ENCODE measurements at places on chromosomes 5 and 9.

DNA sequence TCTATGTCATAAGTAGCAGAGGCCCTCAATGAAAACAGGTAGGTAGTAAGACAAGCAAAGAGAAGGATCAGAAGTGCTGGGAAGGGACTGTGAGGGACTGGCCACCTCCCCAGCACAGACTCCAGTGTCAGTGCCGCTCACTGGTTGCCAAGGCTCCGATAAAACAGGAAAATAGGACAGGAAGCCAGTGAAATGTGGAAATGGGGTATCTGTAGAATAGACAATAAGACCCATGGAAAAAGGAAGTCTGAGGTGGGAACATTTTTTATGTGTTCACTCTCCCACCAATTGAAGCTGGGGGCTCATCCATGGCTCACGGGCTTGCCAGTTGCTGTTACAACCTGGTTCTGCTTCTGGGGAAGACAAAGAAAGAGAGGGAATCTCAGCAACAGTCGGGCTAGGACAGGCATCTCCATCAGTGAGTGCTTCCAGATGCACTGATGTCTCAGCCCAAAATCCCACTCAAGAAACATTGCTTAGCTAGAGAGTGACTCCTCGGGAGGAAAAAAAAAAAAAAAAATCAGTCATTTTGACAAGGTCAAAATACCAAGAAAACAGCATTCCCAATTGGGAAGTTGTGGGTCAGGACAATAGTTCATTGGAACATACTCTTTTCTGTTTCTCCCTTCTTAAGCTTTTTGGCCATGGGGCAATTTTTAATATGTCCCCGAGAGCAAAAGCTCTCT is 27.6 kb upstream of the NFIB start:
- H3K4me3 ChIP-seq, result no peak overlapping the region
- peaks cover 2% of the 10 kb centered on the region for H3K36me3 ChIP-seq
- H3K27me3 ChIP-seq, result peaks cover 32% of the 10 kb centered on the region
- H3K4me1 ChIP-seq, result no peaks in the 10 kb centered on the region
- no peak overlapping the region for H3K27ac ChIP-seq
- DNase-seq, result no peak

DNA sequence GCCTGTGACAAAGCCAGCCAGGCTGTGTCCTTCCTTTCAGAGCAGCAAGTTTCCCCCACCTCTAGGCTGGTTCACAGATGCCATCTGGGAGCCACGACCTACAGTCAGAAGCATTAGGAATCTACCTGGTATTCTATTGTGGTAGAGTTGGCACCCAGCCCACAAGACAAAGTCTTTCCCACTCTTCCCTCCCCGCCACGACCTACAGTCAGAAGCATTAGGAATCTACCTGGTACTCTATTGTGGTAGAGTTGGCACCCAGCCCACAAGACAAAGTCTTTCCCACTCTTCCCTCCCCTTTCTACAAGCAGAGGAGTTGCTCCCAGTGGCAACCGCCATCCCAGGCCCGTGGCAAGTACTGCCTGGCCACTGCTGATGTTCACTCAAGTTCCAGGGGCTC is 157.8 kb upstream of the TNC start:
- no peak overlapping the region for H3K4me3 ChIP-seq
- DNase-seq, result no peak
- peaks cover 24% of the 10 kb centered on the region for H3K27me3 ChIP-seq
- no peaks in the 10 kb centered on the region for H3K36me3 ChIP-seq

GRCh38 chr9:26034786-26035185 is 356.5 kb upstream of the TUSC1 start:
- no peak for DNase-seq
- no peaks in the 10 kb centered on the region for H3K36me3 ChIP-seq
- no peaks in the 10 kb centered on the region for H3K4me1 ChIP-seq
- no peak overlapping the region for H3K4me3 ChIP-seq
- no peaks in the 10 kb centered on the region for H3K27me3 ChIP-seq

DNA sequence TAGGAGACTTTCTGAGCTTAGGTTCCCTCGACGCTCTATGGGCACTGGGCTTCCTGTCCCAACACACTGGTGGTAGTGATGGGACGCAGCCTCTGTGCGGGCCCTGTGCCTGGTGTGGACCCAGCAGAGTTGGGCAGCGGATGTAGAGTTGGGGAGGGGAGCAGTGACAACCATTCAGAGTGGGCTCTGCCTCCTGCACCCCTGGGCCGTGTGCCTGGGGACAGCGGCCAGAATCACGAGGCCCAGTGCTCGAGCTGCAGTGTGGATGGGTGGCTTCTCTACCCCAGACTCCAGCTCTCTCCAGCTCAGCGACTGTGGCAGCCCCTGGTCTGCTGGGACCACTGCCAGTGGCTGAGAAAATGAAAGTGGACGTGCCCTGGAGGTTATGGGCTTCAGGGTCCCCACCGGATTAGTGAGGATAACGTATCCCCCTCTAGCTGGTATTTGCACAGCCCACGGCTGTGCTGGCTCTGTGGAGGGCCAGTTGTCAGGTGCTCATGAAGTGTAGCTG is 18.6 kb downstream of the RXRA start:
- H3K4me3 ChIP-seq, result peak overlapping the region; percentile 49
- H3K36me3 ChIP-seq, result peaks cover 7% of the 10 kb centered on the region
- peak overlapping the region; percentile 32 for H3K27ac ChIP-seq
- peaks cover 32% of the 10 kb centered on the region for H3K4me1 ChIP-seq
- H3K27me3 ChIP-seq, result no peaks in the 10 kb centered on the region

DNA sequence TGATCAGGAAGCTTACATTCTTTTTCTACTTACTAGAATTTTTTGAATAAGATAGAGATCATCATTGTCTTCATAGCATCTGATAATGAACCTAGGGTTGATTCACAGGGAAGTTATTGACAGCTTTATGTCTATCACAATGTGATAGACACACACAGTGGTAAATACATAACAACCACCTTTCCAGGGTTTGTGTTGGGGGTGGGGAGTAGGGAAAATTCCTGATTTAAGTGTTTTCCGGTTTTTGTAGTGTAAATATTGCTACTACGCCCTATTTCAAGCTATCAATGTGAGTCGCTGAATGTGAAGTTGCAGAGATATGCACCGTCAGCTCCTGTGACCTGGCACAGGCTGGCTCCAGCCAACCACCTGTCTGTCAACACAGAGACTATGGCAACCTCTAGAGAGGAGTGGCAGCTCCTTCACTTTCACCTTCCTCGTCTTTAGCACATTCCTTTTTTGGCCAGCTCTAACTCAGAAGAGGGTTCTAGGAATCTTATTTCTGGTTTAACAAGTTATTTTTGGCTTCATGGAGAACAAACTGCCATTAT is 224.9 kb downstream of the MAT2B start:
- H3K27me3 ChIP-seq, result no peaks in the 10 kb centered on the region
- peaks cover 3% of the 10 kb centered on the region for H3K4me1 ChIP-seq
- H3K36me3 ChIP-seq, result no peaks in the 10 kb centered on the region
- no peak overlapping the region for H3K4me3 ChIP-seq
- H3K27ac ChIP-seq, result no peak overlapping the region

- no peak overlapping the region for H3K4me3 ChIP-seq
- no peak overlapping the region for H3K27ac ChIP-seq
- H3K4me1 ChIP-seq, result peaks cover 2% of the 10 kb centered on the region
- no peak for DNase-seq
- peaks cover 4% of the 10 kb centered on the region for H3K36me3 ChIP-seq
Observed at GRCh38 chr5:137631453-137631852, 104.4 kb downstream of the KLHL3 start.

DNA sequence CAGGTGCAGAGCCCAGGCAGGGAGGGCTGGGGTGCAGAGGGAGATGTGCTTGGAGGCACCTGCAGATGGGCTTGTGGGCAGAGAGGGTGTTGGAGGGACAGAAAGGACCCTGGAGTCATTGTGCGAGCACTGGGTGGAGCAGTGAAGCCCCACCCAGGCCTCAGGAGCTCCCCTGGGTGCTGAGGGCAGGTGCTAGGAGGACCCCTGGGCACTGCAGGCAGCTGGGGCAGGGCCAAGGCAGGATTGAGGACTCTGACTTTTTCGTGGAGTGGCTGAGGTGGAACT is 10.3 kb upstream of the SLC6A18 start:
- H3K4me1 ChIP-seq, result no peaks in the 10 kb centered on the region
- DNase-seq, result no peak
- peaks cover 49% of the 10 kb centered on the region for H3K27me3 ChIP-seq

DNA sequence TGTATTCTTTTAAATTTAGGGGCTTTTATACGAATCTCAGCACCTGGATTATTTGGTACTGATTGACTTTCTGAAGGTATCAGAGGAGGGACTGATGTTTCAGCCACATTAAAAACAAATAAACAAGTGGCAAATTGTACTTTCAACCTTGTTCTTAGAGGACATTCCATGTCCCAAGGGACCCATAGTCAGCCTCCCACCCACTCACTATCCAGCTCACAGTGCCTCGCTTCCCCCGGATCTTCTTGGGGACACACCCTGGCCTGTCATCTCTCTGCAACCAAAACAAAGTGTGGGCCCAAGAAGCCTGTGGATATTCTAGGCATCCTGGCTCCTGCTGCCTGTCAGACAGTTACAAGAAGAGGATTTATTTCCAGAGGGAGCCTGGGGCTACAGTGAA is 8.8 kb upstream of the BOD1 start:
- H3K36me3 ChIP-seq, result no peaks in the 10 kb centered on the region
- no peak overlapping the region for H3K4me3 ChIP-seq
- H3K27me3 ChIP-seq, result peaks cover 32% of the 10 kb centered on the region
- no peaks in the 10 kb centered on the region for H3K4me1 ChIP-seq

DNA sequence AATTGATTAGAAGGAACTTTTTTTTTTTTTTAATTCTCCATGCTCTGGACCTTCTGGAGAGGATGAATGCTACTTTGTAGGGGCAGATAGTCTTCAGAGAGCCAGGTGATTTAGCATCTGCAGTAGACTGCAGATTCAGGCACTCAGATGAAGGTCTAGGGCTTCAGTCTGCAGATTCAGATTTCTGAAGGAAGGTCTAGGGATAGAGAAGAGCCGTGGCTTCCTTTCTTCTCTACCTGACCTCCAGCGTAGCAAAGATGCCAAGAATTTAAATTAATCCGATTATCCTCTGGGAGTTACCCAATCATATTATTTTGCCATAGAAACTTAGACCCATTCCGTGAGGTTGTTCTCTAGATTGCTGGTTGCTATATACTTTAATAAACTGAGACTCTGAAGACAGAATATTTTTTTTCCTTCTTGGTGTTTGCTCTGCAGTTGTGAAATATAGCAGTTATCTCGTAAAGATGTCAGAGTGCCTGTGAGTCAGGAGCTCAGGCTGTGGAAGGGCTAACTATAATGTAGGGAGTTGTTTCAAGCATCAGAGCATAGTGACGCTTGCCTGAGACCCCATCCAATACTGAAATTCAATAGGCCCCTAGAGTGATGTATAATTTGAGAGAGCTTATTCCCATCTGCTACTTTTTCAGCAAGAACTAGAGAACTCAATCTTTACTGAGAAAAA is 132.7 kb upstream of the SLC12A2 start:
- no peak overlapping the region for H3K27ac ChIP-seq
- no peaks in the 10 kb centered on the region for H3K36me3 ChIP-seq
- H3K4me3 ChIP-seq, result no peak overlapping the region
- no peaks in the 10 kb centered on the region for H3K27me3 ChIP-seq

GRCh38 chr5:37850226-37850865 is 10.5 kb upstream of the GDNF start:
- H3K27me3 ChIP-seq, result peaks cover 16% of the 10 kb centered on the region
- no peak overlapping the region for H3K27ac ChIP-seq
- H3K4me1 ChIP-seq, result no peaks in the 10 kb centered on the region
- H3K4me3 ChIP-seq, result no peak overlapping the region

- no peak overlapping the region for H3K4me3 ChIP-seq
- H3K4me1 ChIP-seq, result peaks cover 12% of the 10 kb centered on the region
- no peaks in the 10 kb centered on the region for H3K36me3 ChIP-seq
- no peak for DNase-seq
- no peak overlapping the region for H3K27ac ChIP-seq
Observed at GRCh38 chr5:179344431-179345182, 654 bp downstream of the ADAMTS2 start.

DNA sequence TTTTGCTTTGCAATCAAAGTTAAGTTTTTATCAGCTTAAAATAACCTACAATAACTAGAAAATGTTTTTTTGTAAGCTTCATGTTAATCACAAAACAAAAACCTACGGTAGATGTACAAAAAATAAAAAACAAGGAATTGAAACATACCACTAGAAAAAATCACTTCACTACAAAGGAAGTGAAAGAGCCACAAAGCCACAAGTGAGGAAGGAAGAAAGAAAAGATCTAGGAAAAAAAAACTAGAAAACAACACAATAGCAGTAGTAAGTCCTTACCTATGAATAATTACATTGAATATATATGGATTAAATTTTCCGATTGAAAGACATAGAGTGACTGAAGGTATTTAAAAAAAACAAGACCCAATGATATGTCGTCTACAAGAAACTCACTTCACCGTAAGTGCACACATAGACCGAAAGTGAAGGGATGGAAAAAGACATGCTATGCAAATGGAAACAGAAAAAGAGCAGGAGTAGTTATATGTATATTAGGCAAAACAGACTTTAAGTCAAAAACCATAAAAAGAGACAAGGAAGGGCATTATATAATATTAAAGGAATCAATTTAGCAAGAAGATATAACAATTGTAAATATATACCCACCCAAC is 13.4 kb upstream of the ZDHHC21 start:
- peaks cover 44% of the 10 kb centered on the region for H3K27me3 ChIP-seq
- no peak overlapping the region for H3K4me3 ChIP-seq
- H3K27ac ChIP-seq, result no peak overlapping the region
- no peaks in the 10 kb centered on the region for H3K4me1 ChIP-seq
- DNase-seq, result no peak

GRCh38 chr5:75608870-75609269 is 2.4 kb upstream of the ANKDD1B start:
- H3K27me3 ChIP-seq, result no peaks in the 10 kb centered on the region
- no peak for DNase-seq
- peak overlapping the region; percentile 70 for H3K27ac ChIP-seq
- no peak overlapping the region for H3K4me3 ChIP-seq

DNA sequence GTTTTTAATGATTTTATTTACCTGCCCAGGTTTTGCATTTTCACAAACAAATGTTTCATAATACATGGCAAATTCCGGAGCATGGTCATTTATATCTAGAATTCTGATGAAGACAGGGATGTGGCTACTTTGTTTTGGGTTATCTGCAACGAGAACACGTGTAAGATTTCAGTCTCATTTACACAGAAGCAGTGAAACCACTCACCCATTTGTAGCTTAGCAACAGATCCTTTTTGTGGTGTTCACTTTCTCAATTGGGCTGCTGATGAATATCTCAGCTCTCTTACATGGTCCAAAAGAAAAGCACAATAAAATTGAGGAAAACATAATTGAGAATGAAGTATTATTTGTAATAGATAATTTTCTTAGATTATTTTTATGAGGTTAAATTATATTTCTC is 148.6 kb downstream of the CDH9 start:
- H3K27ac ChIP-seq, result no peak overlapping the region
- no peak overlapping the region for H3K4me3 ChIP-seq
- DNase-seq, result no peak
- H3K4me1 ChIP-seq, result no peaks in the 10 kb centered on the region
